ENCODE measurements at places on chromosomes 7 and 10. TPM values are rescaled to one million over a fixed set of nuclear protein-coding genes. Genes with fewer than 3 reads are reported as not detected.
A peak's percentile ranks its signal among the peaks of the same experiment; 100 is the strongest.

GFRA1 gene
- 5.0 TPM for total RNA-seq

CAMK1D gene
- 14.6 TPM for total RNA-seq

DNA sequence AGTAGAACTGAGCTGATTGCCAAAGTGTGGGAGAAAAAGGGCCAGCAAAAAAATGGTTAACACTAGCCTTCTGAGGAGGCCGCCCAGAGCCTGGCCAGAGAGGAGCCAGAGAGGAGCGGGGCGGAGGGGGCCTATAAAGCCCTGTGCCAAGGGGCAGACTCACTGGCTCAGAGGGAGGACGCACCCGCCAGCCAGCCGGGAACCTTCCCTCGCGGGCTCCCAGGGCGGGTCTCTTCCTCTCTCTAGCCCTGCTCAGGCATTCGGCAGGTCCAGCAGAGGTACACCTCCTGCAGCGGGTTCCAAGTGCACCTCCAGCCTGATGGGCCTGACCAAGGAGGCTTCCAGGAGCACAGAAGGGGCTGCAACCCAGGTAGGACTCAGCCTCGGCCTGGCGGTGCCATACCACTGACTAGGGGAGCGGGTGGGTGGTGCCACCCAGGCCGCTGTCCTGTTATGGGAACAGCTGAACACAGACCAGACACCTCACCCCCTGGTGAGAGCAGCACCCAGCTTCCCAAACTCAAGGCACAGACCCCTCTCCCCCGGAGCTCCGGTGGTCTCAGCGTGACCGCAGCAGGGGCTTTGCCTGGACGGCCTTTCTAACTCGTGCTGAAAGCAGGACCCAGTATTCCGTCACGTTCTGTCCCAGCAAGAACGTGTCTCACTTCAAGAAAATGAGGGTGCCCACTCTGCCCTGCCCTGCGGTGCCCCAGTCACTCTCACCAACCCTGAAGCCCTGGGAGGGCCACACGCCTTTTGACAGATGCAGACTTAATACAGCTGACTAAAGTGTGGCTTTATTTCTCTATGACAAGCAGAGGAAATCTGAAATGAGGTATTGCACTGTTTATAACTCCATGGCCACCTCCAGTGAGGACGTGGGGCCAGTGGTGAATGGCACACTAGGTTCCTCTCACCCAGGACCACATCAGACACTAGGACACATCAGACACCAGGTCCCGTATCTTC, at the start of gene GPER1:
Gene GPER1 (plus strand): TSS at position 162 of the 969 bp plus-strand sequence. CDS start 3,616 bp downstream, outside the sequence.
- H3K27me3 ChIP-seq: peaks cover 2% of the 10 kb centered on the region
- H3K4me1 ChIP-seq: peaks cover 8% of the 10 kb centered on the region
- DNase-seq: no peak
- H3K4me3 ChIP-seq: peak within 1 kb of the TSS; percentile 24

DNA sequence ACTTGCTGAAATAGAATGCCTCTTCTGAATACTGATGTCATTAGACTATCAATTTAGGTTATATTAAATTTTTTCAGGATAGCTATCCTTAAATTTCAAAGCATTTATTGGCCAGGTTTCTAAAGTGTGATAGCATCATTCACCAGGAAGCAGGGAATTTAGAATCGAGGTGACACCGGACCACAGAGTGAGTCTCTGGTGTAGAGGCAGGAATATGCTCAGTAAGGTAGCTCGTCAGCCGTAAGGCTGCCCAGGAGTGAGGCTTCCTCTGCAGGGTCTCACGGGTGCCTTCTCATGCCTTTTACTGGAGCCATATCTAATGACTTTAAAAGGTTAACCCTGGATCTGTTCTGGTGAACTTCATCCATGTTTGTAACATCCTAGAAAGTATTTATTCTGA, 170.8 kb upstream of the KLF14 start:
- H3K36me3 ChIP-seq: no peaks in the 10 kb centered on the region
- no peak overlapping the region for H3K27ac ChIP-seq
- no peak for DNase-seq
- H3K4me3 ChIP-seq: no peak overlapping the region
- no peaks in the 10 kb centered on the region for H3K4me1 ChIP-seq

GRCh38 chr10:5229019-5229418, 32.4 kb downstream of the AKR1C4 start:
- H3K27ac ChIP-seq: no peak overlapping the region
- H3K27me3 ChIP-seq: no peaks in the 10 kb centered on the region
- no peak for DNase-seq
- no peaks in the 10 kb centered on the region for H3K36me3 ChIP-seq

YAE1 gene
- total RNA-seq: 19.8 TPM

DNA sequence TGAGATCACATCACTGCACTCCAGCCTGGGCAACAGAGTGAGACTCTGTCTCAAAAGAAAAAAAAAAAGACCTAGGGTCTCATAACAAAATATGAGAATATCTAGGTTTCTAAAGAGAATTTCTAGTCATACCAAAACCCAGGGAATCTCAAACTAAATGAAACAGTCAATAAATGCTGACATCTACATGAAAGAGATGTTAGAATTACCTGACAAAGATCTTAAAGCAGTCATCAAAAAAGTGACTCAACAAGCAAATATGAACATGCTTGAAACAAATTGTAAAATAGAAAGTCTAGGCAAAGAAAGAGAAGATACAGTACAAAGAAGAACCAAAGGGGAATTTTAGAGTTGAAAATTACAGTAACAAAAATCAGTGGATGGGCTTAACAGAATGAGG, 26.9 kb upstream of the RET start:
- no peak overlapping the region for H3K4me3 ChIP-seq
- no peaks in the 10 kb centered on the region for H3K4me1 ChIP-seq
- no peak overlapping the region for H3K27ac ChIP-seq
- H3K36me3 ChIP-seq: no peaks in the 10 kb centered on the region

GRCh38 chr7:20083781-20084180, 133.4 kb downstream of the MACC1 start:
- H3K27me3 ChIP-seq: no peaks in the 10 kb centered on the region
- no peak for DNase-seq
- no peaks in the 10 kb centered on the region for H3K4me1 ChIP-seq
- H3K4me3 ChIP-seq: no peak overlapping the region
- H3K36me3 ChIP-seq: no peaks in the 10 kb centered on the region

DNA sequence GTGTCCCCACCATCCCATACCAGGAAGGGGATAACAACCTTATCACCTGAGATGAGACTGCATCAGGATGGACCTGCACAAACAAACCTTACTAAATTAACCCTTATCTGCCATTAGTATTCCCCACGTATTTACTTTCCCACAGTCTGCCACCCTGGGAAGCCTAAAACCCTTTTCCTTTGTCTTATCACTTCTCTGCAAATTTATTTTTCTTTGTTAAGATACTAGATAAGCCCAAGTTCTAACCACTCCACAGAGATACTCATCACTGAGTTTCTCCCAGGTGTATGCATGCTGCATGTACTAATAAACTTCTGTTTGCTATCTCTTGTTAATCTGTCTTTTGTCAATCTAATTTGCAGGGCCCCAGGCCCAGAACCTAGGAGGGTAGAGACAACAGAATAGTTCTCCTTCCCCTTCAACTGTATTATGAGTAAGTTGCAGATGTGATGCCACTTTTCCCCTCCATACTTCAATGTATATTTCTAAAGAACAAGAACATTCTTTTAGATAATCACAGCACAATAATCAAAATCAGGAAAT, 66.0 kb downstream of the ELMO1 start:
- no peaks in the 10 kb centered on the region for H3K27me3 ChIP-seq
- H3K36me3 ChIP-seq: no peaks in the 10 kb centered on the region
- H3K4me3 ChIP-seq: no peak overlapping the region
- H3K4me1 ChIP-seq: peaks cover 6% of the 10 kb centered on the region

DNA sequence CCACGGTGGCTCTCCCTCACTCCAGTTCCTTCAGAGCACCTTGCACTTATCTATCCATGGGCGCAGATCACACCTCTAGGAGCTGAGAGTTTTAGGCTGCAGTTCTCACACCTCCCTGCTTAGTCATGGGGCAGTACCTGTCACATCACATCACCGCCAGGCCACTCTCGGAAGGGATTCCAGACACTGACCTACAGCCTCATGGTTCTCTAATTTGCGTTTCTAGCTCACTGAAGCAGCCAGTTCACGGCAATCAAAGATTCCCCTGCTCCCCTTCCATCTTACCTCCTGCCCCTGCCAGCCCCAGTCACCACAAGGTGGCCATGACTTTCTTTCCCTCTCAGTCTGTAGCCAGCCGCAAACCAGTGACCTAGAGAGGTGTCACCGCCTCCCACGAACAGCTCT, 34.2 kb downstream of the ADRB1 start:
- no peak overlapping the region for H3K4me3 ChIP-seq
- H3K36me3 ChIP-seq: no peaks in the 10 kb centered on the region
- H3K27me3 ChIP-seq: no peaks in the 10 kb centered on the region
- H3K4me1 ChIP-seq: peaks cover 16% of the 10 kb centered on the region
- no peak for DNase-seq
- H3K27ac ChIP-seq: no peak overlapping the region

UTF1 gene
- total RNA-seq: not detected

COL13A1 gene
- 0.19 TPM for total RNA-seq

STEAP1 gene
- total RNA-seq: 0.33 TPM

- no peak overlapping the region for H3K4me3 ChIP-seq
- H3K4me1 ChIP-seq: peaks cover 40% of the 10 kb centered on the region
- no peaks in the 10 kb centered on the region for H3K27me3 ChIP-seq
Observed at GRCh38 chr10:112678987-112679386, 232.0 kb downstream of the VTI1A start.

IFIT3 gene
- 33.4 TPM for total RNA-seq

ZNF488 gene
- total RNA-seq: 0.24 TPM

LMOD2 gene
- 0.05 TPM for total RNA-seq
